ENCODE measurements at places on chromosomes 5 and 9.

DNA sequence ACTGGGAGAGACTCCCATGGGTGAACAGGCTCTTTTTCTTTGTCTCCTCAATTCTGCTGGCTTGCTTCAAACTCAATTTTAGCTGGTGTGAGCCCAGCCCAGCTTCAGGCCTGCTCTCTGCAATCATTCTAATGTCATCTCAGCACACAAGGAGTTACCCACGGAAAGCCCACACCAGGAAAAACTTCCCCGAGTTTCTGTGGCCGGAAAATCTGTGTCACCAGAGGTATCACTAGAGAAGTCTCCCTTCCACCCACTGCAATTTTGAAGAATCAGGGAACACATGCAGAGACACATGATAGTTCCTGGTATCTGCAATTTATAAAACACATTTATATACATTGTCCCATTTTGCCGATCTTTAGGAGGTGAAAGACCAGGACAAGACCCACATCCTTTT, 13.5 kb upstream of the NDFIP1 start:
- DNase-seq, result peak; percentile 26

DNA sequence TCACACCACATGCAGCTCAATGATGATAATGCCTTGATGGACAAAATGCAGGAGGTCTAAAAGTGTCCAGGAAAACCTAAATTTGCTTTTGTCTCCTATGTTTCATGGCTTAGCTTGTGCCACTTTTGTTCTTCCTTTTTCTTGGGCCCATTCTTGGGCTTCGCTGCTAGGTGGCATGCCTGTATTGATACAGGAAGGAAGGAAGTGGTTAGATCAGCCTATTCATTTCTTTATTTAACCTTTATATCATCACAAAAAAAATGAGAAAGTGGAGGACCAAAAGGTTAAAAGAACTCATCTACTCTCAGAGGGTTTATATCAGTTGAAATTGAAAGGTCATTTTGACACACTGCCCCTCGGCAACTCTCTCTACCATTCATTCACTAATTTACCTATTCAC, 260.2 kb downstream of the ARHGAP26 start:
- DNase-seq, result peak; percentile 19

- no peak for DNase-seq
These were observed 89.0 kb downstream of the GCNT4 start for GRCh38 chr5:74963407-74963806.

DNA sequence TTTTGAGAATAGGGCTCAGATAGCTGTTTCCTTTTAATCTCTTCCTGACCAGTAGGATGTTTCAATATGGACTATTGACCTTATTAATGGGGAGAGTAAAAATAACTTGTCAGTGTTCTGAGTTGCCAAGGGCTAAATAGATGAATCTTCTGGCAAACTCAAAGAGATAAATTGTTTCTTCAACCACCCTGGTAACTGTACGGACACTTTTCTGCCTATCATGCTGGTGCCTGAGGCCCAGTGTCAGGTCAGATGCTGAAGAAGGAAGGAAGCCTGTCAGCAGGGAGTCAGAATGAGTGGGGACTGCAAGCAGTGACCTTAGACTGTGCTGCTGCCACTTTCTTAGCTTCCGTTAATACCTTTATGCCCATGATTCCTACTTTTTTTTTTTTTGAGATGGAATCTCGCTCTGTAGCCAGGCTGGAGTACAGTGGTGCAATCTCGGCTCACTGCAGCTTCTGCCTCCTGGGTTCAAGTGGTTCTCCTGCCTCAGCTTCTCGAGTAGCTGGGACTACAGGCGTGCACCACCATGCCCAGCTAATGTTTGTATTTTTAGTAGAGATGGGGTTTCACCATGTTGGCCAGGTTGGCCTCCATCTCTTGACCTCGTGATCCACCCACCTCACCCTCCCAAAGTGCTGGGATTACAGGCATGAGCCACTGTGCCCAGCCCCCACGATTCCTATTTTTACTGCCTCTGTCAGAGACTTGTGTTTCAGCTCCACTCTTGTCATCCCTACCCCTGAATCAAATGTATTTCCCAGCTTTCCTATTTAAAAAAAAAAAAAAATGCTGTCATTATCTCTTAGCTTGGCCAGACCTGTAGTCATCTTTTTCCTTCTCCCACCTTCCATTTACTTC, 33.7 kb downstream of the TGFBR1 start:
- no peak for DNase-seq

GRCh38 chr9:107342476-107343161, 59.5 kb downstream of the RAD23B start:
- no peak for DNase-seq

Measured in central memory CD4-positive, alpha-beta T cell (primary cell).